CD4-positive, alpha-beta T cell treated with Interleukin-12 subunit alpha and Interleukin-12 subunit beta, for 1 hour (primary cell): ENCODE measurements at places on chromosomes 4 and X.

- DNase-seq: no peak
These were observed 584 bp upstream of the TMEM165 start for GRCh38 chr4:55395218-55395528.

- DNase-seq: peak; percentile 4
These were observed 671 bp downstream of the HPF1 start for GRCh38 chr4:169756971-169757574.

GRCh38 chrX:44829832-44830231 is 14.0 kb upstream of the DUSP21 start:
- DNase-seq: no peak

DNA sequence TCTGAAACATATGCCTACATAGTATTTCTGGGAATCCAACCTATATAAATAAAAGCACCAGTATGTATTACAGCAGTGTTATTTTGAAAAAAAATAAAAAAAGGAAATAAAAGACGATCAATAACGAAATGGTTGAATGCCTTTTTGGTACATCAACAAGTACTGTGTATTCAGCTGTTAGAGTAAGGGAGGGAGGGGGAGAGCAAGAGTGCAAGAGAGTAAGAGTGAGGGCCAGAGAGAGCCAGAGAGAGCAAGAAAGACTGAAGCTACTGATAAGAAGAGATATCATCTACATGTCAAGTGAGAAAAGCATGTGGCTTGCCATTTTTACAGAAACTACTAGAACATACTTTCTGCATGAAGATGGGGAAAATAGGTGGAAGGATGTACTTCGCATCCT is 1.8 kb downstream of the SPIN4 start:
- no peak for DNase-seq

- no peak for DNase-seq
These were observed 14.2 kb upstream of the HERC5 start for GRCh38 chr4:88442689-88443191.
